Fibroblast of upper back skin (primary cell): ENCODE measurements at places on chromosomes 11 and 22.

GRCh38 chr11:43035086-43035485 is 276.7 kb upstream of the API5 start:
- DNase-seq = no peak

DNA sequence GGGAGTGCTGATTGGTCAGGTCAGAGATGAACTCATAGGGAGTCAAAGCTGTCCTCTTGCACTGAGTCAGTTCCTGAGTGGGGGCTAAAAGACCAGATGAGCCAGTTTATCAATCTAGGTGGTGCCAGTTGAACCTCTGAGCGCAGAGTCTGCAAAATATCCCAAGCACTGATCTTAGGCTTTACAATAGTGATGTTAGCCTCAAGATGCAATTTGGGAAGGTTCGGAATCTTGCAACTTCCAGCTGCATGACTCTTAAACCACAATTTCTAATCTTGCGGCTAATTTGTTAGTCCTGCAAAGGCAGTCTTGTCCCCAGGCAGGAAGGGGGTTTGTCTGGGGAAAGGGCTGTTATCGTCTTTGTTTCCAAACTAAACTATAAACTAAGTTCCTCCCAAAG is 92.3 kb upstream of the PARVA start:
- peak; percentile 99 for DNase-seq

DNA sequence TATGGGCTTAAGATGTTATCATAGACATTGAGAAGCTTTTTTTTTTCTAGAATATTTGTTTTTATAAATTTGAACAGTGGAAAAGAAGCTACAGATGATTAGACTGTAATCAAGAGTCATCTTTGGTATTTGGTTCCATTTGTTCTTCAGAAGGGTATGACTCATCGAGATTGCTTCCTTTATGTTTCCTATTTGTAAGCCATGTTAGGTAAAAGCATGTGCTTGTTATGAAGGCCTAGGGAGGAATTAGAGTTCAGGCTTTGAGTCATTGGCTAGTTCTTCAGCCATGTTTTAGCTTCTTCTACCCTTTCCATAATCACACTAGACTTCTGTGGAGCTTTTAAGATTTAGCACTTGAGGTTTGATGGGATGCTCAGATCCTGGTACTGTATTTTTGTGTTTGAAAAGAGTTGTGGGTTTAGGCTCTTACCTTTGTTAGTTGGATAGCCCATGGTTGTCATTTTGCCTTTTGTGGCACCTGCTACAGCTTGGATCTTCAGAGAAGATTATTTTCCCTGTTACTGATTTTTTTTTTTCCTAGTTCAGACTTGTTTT is 44.3 kb downstream of the POLD3 start:
- peak; percentile 84 for DNase-seq

GRCh38 chr22:27851974-27852746 is 50.6 kb upstream of the MN1 start:
- peak; percentile 73 for DNase-seq

GRCh38 chr11:118909619-118910308 is 16.0 kb downstream of the BCL9L start:
- DNase-seq = peak; percentile 23

DNA sequence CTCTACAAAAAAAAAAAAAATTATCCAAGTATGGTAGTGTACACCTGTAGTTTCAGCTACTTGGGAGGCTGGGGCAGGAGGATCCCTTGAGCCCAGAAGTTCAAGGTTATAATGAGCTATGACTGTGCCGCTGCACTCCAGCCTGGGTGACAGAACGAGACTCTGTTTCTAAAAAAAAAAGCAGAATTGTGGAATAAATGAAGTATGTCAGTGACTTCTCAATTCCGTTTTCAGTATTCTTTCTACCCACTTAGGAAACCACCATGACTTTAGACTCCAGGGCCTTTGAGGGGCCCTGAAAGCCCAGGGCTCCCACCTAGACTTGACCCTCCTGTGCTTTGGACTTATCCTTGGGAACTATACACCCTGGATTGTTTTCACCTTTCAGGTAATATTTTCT is 6.5 kb upstream of the NUP160 start:
- no peak for DNase-seq

- no peak for DNase-seq
Measured at GRCh38 chr11:32358729-32359128, 76.6 kb downstream of the WT1 start.

DNA sequence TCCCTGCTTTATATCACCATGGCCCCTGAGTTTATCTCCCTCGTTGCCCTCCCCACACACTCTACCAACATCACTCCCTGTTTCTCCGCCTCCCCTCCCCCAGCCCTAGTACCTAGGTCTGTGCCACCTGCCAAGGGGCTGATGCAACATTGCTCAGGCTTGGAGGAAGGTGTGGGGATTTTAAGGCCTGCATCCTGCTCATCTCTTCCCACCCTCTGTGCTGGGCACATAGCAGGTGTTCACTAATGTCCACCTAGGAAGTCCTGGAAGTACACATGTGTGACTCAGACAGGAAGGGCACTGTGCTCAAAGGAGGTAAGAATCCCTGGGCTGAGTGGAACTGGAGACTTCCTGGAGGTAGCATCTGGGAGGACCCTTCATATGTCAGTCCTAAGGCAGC is 37.0 kb downstream of the PDE2A start:
- DNase-seq = no peak

DNA sequence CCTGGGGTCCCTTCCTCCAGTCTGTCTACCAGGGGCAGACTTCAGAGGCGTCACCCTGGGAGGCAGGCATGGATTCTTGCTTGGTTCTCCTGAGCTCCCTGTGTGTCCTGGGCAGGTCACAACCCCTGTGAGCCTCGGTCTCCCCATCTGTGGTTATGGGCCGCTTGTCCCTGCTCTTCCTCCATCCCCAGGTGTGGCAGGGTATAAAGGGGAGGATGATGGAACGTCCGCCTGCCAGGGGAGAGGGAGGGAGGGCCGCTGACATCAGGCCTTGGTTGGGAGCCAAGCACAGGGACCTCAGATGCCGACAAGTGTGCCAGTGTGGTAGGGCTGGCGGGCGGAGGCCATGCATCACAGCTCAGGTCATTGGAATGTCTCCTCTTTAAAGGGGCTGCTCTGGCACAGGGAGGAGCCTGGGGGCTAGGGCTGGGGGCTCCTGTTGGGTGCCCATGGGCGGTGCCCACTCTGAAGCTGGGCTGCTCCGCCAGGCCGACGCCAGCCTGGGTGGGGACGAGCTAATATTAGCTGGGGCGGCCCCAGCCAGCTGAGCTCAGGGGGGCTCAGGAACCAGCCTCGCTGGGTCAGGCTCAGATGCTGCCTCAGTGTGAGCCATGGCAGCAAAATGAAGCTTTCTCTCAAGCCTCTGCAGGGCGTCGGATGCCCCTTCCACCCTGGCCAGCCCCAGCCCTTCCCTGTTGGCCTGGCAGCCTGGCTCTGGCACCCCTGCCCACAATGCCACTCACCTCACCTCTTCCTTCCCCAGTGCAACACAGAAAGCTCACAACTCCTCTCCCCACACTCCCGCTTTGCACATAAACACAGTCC is 12.8 kb downstream of the KCNC1 start:
- no peak for DNase-seq

DNA sequence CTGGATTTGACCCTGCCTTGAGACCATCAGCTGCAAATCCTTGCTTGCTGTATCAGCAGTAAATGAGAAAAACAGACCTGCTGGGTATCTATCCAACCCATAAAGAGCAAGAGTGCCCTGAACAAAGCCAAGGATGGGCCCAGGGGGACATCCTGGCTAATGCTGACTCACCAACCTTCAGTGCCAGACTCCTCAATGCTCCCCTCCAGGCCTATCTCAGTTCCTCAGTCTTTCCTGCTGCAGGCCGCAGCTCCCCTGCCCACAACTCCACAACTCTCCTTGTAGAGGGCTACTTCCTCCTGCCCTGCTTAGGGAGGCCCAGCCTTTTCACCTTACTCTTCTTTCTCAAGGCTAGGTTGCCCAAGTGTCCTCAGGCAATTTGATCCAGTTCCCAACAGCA is 2.6 kb downstream of the LAMTOR1 start:
- no peak for DNase-seq
